ENCODE measurements at places on chromosomes 5 and 9.

- DNase-seq, result no peak
Measured at GRCh38 chr9:82206946-82207345, 218.4 kb downstream of the SPATA31D1 start.

DNA sequence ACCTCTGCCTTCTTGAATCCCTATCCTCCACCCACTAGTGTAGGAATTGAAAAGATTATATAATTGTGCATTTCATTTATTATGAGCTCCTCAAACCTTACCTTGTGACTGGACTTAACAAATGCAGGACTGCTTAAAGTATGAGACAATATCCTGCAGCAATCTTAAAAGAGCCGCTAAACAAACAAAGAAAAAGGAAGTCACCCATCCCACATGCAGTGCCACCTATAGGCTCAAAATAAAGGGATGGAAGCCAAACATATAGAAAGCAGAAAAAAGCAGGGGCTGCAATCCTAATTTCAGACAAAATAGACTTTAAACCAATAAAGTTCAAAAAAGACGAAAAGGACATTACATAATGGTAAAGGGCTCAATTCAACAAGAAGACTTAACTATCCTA, 8.7 kb downstream of the PCAT7 start:
- no peak for DNase-seq

DNA sequence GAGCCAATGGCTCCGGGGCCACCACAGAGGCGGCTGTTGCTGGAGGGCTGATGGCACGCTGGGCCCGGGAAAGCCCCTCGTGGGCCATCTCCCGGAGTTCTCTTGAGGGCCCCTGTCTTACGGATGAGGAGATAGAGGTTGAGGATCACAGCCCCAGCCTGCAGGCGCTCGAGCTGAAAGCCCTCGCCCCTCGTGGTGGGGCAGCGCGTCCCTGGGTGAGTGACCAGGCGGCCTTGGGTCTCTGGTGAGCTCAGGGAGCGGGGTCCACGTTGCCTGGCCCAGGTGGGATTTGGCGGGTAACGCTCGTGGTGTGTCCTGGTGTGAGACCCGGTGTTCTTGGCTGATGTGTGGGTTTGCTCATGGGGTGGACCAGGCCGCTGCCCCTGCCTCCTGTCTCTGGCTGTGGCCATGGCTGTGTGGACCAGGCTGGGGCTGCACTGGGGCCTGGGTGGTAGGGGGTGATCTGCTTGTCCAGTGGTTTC, 38.9 kb downstream of the RXRA start:
- DNase-seq, result no peak

GRCh38 chr9:128344931-128345605, 4.7 kb downstream of the SLC27A4 start:
- no peak for DNase-seq

DNA sequence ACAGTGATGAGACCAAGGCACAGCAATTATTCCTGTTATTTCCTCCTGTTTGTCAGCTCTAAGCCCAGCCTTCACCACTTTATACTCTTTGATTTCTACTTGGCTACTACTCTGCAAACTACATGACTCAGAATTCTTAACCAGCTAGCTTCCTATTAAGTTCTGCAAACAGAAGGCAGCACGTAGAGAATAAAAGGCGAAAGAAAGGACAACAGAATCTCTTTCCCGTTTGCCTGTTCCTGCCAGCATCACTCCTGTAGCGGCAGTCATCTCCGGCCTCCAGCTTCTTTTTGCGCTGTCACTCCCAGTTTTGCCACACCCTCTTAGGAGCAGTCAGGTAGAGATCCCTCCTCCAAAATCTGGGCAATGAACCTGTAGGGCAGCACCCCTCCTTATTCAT, 29.9 kb downstream of the DPYSL3 start:
- no peak for DNase-seq

DNA sequence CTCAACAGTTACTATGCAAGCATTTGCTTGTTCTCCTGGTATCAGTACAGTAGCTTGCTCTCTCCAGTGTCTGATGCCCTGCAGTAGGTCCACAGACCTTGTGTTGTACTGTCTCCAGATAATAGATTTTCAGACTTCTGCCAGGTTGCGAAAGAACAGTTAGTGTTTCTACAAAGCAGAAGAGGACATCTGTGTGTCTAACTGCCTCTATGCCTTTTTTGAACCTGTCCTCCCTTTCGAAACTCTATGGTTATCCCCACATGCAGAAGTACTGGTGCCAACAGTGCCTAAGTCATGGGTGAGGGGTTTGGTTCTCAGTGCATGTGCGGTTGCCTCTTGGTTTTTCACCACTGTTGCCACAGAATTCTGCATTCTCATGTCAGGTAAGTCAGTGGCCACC, 45.9 kb downstream of the KCNN2 start:
- DNase-seq, result no peak
